ENCODE measurements at places on chromosomes 13 and 19.
A peak's percentile ranks its signal among the peaks of the same experiment; 100 is the strongest.

DNA sequence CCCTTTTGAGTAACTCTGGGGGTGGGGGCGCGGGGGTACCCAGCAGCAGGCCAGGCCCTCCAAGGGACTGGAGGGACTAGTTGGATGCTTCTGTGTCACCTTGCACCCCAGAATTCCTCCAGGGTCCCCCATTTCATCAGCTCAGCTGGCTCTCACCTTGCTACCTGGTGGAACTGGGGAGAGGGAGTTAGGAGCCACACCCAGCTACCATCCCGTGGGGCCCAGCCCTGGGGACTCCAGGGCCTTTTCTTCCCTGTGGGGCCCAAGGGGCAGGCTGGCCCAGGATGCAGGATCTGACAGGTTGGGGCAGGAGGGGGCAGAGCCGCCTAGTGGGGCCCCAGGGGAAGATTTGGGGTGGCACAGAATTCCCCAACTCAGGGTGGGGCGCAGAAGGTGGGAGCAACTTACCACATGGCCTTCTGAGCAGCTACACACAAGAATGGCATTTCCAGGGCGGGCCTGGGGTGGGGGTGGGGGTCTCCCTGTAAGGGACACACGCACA is 32.8 kb upstream of the NANOS3 start:
- DNase-seq = no peak

- no peak for DNase-seq
Measured at GRCh38 chr19:29450812-29451211, 75.0 kb upstream of the VSTM2B start.

- peak; percentile 20 for DNase-seq
Measured at GRCh38 chr13:104984296-104984818, 1551.1 kb downstream of the EFNB2 start.

DNA sequence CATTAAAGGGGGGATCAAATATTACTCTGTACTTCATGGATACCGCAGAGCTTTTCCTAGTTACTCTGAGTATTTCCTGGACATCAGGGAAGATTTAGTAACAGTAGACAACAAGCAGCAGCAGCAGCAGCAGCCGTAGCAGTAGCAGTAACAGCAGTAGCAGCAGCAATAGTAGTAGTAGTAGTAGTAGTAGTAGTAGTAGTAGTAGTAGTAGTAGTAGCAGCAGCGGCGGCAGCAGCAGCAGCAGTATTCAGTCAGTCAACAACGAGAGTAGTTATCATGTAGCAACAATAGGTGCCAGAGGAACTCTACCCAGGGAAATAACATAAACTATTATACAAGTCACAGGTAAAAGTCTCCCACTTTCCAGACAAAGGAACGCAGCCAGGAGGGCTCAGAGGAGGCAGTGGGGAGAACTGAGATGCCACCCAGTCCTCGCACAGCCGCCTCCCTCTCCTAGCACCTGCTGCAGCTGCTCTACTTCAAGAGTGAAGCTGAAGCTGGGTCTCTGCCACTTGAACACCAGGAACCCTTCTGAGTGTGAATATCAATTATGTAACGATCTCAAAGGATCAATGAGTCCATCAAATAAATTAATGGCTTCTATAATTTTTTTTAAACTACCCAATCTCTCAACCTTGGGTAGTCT is 1.3 kb upstream of the DOCK9 start:
- DNase-seq = no peak

DNA sequence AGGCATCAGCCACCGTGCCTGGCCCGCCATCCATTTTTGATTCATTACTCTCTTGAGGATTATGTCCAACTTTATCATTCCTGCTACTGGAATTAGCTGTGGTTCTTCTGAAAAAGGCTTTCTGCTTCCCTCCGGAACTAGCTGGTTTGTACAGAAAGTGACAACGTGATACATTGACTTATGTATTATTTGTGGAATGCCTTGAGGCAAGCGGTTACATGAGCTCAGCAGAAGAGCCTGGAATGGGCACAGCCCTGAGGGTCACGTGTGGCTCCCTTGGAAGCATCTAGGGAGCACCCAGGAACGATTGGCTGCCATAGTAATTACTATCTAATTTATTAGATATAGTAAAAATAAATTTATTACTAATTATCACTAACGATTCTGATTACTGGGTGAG is 14.4 kb upstream of the RETN start:
- DNase-seq = no peak

DNA sequence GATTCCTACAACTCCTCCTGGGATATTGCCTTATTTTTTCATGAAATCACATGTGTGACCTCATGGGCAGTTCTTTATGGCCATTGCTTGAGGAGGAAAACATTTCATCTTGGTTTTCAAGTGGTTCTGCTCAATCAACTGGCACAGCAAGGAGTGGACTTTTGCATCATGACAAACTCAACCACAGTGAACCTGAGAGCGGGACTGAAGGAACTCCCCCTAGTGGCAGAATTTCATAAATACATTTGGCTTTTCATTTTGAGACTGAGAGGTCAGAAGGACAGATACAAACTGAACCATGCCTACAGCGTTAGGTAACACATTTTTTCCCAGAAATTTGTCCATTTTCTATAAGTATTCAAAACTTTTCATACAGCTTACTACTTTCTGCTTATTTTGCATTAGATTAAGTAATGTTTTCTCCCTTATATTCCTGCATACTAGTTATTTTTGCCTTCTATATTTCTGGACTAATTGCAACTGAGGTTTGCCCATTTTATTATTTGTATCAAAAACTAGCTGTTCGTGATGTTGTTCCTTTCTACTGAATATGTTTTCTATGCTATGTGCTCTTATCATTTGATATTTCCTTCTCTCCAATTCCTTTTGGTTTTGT is 13.4 kb upstream of the SIGLEC12 start:
- peak; percentile 20 for DNase-seq

DNA sequence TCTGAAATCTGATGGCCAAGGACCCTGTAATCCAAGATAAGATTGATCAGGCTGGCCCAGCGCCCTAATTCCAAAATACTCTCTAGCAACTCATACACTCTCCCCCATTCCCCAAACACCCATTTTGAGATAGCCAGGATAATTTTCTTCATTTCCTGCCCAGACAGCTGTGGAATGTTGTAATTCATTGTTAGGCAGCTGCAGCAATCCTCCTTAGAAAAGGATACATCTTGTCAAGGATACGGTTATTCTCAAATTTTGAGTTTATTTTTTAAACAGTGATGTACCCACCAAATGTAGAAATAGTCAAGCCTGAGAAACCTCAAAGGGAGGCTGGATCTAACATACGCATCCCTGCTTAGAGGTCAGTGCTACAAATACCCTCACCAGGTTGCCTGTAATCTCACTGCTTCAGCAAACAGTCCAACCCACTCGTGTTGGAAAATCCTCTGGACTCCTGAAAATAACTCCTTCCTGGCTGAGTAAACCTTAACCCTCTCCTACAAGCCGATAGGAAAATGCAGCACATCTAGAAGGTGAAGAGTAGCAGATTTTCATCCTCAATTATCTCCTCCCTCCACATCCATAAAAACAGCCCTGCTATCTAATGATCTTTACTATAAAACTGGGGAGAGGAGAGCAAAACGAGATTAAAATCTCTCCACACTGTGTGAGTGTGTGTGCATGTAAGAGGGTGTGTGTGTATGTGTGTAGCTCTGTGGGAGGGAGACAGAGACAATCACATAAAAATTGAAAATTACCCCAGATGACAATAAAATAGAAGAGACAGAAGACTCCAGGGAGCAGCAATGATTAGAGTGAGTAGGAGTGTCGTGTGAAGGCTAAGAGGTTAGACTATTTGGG is 683.1 kb downstream of the DIAPH3 start:
- no peak for DNase-seq

Measured in left renal pelvis (tissue), 4 donors.